ENCODE measurements at places on chromosomes 7 and 10. TPM values are rescaled to one million over a fixed set of nuclear protein-coding genes. Genes with fewer than 3 reads are reported as not detected.

LRRD1 gene
- total RNA-seq = not detected

HDAC9 gene
- total RNA-seq = 22.8 TPM

IFIT1 gene
- 28.1 TPM for total RNA-seq

GPR146 gene
- 26.3 TPM for total RNA-seq

C7orf57 gene
- not detected for total RNA-seq

DRGX gene
- total RNA-seq = not detected

VSTM4 gene
- total RNA-seq = 22.4 TPM

TRIL gene
- 2.3 TPM for total RNA-seq

RAB18 gene
- 119 TPM for total RNA-seq

PNLIP gene
- not detected for total RNA-seq

MMRN2 gene
- 33.5 TPM for total RNA-seq

DNA sequence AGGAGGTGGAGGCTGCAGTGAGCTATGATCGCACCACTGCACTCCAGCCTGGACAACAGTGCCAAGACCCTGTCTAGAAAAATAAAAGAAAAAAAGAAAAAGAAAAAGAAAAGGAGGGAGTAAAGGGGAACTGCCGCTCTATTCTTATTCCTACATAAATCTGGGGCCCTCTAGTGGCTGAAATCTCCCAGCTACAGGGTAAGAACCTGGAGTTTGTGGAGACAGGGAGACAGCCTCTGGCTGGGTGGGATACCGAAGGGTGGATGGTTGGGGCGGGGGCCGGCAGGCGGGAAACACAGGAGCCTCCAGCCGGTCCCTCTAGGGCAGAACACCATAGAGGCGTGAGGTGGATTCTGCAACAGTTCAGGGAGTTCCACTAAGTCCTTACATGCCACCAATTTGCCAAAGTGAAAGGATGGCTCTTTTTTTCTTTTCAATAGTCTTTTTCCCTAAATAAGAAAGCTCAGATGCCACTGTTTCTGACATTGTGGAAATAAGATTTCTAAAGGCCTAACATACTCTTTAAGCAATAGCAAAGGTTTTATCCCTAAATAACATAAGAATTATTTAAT, 117.3 kb downstream of the SVIL start:
- no peak for DNase-seq

- DNase-seq = no peak
Observed at GRCh38 chr10:6553937-6554336, 26.1 kb downstream of the PRKCQ start.

DNA sequence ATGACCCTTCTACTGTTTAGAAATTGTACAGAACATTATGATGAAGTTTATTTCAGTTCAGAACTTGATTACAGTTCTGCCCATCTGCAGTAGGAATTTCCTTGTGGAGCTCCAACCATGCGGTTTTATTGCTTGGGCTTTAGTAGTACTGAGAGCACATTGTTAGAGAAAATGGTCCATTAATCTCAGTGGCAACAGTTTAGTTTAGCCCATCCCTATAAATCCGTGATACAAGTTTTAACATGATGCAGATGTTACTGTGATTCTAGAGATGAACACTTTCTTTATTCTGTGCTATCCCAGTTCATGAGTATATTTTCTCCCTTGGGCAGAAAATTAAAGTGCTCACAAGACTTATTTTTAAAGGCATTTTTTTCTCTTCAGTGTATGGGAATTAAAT, 84.8 kb upstream of the FZD8 start:
- DNase-seq = no peak

DNA sequence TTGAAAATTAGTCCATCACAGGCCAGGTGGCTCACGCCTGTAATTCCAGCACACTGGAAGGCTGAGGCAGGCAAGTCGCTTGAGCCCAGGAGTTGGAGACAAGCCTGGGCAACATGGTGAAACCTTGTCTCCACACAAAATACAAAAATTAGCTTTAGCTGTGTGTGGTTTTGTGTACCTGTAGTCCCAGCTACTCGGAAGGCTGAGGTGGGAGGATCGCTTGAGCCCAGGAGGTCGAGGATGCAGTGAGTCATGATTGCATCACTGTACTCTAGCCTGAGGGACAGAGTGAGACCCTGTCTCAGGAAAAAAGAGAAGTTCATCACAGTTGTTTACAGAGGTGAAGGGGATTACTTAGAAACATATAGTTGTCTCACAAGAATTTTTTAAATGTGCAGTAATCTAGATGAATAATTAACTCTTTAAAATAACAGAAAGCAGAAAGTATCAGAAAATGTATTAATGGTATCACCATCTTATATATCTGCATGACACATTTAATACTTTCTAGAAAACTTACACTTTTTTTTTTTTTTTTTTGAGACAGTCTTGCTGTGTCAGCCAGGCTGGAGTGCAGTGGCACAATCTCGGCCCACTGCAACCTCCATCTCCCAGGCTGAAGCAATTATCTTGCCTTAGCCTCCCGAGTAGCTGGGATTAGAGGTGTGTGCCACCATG, 8.9 kb downstream of the LCOR start:
- no peak for DNase-seq

DNA sequence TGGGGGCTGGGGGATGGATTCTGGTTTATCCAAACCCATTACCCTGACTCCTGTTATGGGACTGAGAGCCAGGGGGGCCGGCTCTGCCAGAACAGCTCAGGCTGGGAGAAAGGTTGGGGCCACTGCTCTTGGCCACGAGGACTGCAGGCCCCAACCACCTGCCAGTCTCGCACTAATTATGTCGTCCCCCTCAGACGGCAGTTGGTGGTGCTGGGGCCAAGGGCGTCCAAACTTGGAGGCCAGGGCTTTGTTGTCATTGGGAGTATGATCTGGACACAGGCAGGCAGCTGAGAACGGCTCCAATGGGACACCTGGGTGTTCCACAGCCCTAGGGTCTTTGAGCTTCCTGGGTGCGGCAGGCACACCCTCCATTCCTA, 34.7 kb downstream of the DRGX start:
- no peak for DNase-seq

GRCh38 chr7:111657018-111657417, 94.7 kb upstream of the IMMP2L start:
- no peak for DNase-seq

- DNase-seq = no peak
Observed at GRCh38 chr7:127733986-127734385, 82.0 kb downstream of the SND1 start.

- DNase-seq = no peak
Observed at GRCh38 chr10:27143686-27144085, 10.5 kb downstream of the YME1L1 start.

DNA sequence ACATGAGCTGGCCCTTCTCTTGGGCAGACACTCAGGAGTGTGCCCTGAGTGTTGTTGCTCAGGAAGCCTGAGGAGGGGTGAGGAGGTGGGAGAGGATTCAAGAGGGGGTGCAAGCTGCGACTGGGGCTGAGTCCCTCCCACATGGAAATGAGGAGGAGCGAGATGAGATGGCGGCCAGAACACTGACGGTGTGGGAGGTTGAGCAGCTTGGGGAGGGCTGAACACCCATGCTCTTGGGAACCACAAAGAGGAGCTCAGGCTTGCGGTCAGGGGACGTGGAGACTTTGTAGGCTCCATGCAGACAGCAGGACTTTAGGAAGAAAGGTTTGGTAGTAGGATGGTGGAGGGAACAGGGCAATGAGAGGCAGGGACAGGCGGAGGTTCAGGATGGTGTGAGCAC, 163.2 kb upstream of the SHH start:
- no peak for DNase-seq

DNA sequence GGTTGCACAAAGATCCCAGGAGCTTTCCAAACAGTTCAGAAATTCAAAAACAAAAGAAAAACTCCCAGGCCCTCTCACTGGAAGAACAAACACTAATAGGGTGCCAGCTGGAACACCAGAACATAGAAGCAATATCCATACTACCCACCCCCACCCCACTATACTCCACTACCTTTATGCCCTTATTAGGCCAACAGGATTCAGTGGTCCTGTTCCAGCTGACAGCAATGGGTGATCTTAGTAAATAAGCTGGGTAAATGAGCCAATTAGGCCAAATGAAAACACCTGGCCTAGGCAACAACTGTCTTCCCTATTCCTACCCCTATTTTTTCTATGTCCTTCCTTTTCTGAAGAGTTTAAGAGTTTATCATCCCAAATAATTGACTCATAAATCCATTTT, 11.7 kb downstream of the NOC3L start:
- no peak for DNase-seq

- no peak for DNase-seq
Observed at GRCh38 chr10:117405730-117406129, 30.5 kb upstream of the PDZD8 start.

GRCh38 chr7:65938336-65938895, 43.6 kb downstream of the GUSB start:
- no peak for DNase-seq

DNA sequence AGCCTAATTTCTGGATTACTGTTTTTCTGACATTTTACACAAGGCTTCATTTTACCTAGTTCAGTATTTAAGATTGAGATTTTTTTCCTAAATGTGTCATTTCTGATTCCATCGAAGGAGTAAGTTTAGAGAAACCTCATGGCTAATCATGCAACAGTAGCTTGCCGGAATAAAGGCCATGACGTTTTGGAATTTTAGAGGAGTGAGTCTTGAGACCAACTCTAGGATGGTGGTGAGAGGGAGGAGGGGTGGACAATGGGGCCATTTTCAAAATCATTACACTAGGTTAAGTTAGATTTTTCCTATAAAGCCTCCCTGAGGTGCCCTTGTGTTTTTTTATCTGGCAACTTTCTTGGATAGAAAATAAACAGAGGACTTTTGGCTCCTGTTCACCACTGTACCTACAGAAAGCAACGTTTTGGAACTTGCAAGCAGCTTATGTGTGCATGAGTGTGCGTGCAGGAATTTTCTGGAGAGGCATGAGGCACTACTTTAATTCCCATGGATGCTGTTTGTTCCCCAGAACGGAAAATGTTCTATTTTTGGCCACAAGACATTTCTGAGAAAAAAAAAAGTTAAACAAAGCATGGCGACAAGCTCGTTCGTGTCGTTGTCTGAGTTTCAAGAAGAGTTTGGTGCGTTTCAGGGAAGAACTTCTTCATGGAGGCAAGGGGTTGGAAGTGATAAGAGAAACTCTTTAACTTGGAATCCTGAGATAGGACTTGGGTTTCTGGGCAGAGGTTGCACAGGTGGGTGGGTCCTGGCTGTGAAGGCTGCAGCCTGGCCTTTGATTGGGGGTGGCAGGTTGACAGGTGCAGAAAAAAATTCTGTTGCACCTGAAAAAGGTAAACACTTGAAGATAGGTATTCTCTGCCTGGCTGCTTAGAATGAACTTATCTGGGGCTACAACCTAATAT, 178.1 kb downstream of the PTEN start:
- no peak for DNase-seq

DNA sequence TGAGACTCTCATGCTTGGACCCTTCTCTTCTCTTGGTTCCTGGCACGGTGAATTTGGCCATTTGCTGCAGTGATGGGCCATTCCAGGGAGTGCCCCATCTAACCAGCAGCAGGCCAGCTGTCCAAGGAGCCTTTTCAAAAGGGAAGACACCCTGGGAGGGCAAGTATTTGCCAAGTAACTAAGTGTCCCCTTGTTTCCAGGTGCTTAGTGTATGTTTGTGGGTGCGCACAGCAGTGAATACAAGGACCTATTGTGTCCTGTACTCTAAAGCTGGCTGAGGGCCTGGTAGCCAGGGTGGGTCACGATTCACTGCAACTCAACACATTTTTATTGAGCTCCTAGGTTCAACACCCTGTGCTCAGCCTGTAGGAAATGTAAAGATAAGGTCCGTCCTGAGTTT, 348.8 kb downstream of the RNLS start:
- DNase-seq = no peak

Data from Right ventricle myocardium superior (tissue), 1 donor.